ENCODE measurements at places on chromosomes 2 and 18.

DNA sequence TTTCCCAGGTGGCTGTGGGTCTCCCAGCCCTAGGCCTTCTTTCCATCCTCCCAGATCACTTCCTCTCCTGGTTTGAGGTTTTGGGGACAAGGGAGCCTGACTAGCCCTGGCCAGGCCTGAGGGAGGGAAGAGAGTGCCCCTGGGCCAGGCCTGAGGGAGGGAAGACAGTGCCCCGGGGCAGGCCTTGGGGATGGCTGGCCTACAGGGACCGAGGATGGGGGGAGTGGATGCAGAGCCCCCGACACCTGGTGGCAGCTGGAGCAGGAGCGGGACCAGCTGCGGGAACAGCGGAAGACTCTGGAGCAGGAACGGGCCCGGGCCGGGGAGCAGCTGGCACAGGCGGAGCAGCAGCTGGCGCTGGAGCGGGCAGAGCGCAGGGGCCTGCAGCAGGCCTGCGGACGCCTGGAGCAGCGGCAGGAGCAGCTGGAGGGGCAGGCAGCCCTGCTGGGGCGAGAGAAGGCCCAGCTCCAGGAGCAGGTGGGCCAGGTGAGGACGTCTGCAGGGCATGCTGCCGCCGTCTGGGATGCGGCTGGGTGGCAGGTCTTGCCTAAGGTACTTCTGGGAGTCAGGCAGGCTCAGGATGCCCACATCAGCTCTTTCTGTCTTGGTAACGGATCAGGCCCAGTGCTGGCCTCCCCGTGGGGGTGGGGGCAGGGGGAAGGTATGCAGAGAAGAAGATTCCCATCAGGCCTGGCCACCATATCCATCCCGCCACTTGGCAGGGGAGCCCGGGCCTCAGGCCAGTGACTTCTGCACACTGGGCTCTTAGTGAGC, 29.2 kb downstream of the CROCC2 start:
- no peak for DNase-seq

GRCh38 chr2:196176142-196176738, 4.9 kb upstream of the STK17B start:
- peak; percentile 89 for DNase-seq

- DNase-seq: no peak
Observed at GRCh38 chr2:75055820-75056675, 97.6 kb downstream of the POLE4 start.

GRCh38 chr18:10526561-10526949, 728 bp downstream of the NAPG start:
- no peak for DNase-seq

GRCh38 chr2:150625303-150625702, 137.8 kb upstream of the RND3 start:
- DNase-seq: no peak

DNA sequence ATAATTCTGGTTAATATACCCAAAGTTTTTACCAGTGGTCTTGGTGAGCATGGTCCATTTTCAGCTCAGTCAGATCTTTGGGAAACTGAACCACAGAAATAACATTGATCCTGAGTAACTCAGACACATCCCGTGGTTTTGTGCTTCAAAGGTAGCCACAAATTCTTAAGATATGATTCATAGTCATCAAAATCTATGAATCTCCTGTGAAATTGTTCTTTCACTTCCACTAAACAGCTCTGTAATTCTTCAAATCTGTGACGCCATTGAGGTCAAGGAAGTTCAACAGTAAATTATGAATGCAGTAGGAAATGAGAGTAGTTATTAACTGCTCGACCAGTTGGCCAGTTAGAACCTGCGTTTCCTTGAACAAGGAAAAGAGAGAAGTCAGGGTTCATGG, 147.3 kb downstream of the IRS1 start:
- DNase-seq: no peak

DNA sequence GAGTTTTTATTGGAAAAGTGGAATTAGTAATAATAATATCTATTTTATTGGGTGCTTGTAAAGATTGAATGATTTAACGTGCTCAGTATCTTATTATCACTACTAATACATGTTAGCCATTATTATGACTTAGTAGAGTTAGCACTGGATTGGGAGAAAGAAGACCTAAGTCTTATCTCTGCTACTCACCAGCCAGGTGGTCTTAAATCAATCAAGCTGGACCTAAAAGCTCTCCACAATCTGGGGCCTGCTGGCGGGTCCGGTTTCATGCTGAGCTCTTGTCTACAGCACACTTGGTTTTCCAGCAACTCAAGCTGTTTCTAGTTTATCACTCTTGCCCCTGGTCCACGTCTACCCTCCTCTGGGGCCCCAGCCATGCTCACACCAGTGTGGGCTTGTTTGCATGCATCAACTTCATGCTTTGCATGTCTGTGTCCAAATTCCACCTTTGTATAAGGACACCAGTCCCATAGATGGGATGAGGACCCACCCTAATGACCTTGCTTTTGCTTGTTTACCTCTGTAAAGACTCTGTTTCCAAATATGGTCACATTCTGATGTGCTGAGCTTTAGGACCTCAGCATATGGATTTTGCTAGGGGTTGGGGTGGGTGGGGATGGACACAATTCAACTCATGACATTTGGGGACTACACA, 363.1 kb downstream of the LPIN1 start:
- DNase-seq: no peak

DNA sequence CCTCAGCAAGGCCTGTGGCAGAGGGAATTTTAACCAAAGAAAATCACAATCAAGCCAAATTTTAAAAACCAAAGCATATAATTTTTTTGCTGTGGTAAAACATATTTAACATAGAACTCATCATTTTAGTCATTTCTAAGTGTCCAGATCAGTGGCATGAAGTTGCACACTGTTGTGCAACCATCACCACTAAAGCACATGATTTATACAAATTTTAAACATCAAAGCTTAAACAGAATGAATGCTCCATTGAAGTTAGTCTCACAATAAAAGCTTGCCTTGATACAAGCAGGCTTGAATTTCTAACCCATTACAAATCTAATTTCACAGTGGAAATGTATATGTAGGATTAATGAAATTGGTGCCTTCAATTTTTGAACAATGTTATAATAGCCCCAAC, 31.2 kb downstream of the FTCDNL1 start:
- DNase-seq: no peak

DNA sequence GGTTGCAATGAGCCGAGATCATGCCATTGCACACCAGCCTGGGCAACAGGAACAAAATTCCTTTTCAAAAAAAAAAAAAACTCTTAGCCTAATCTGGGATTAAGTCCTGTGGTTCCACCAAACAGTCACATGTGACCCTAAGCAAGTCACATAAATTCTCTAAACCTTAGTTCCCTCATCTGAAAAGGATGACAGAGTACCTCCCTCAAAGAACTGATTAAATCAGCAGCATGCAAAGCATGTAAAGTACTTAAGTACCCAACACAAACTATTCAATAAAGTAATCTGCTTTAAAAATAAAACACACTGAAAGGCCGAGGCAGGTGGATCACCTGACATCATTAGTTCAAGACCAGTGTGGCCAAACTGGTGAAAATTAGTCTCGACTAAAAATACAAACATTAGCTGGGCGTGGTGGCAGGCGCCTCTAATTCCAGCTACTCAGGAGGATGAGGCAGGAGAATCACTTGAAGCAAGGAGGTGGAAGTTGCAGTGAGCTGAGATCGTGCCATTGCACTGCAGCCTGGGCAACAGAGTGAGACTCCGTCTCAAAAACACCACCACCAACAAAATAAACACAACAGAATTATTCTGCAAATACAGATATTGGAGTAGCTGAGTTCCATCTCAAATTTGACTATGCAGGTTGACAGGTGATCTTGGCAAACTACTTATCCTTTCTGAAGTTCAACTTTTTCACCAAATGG, 7.0 kb downstream of the USP34 start:
- no peak for DNase-seq

DNA sequence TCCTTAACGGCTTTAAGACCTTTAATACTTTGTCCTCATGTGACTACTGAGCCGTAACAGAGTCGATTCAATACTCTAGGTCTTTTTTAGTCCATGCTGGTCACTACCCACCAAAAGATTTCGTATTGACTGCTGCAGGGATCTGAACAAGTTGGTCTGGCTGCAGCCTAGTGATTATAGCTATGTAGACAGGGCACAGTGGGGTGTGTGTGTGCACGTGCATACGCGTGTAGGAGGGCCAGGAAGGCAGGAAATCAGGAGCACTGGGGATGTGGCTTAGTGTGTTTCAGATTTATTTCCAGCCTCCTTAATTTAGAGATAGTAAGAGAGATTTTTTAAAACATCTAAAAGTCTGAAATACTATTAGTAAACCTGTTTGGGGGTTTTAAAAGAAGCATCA, 161.4 kb downstream of the MYO3B start:
- DNase-seq: no peak

- DNase-seq: no peak
Observed at GRCh38 chr2:135980434-135981079, 4.9 kb downstream of the DARS1 start.

DNA sequence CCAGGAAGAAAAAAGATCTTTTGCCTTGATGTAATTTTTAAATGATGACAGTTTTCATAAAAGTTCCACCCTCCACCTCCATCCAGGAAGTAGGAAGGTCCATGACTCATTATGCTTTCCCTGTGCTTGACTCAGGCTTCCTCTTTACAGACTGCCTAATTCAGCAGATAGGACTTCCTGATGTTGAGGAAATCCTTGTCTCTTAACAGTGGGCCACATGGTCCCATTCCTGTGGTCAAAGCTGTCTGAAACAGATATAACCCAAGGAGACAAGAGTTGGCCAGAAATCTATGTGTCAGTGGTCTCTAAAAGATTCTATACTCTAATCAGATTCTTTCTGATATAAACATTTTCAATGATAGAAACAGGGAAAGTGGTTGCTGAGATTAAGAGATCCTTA, 119.1 kb downstream of the BAZ2B start:
- DNase-seq: no peak

DNA sequence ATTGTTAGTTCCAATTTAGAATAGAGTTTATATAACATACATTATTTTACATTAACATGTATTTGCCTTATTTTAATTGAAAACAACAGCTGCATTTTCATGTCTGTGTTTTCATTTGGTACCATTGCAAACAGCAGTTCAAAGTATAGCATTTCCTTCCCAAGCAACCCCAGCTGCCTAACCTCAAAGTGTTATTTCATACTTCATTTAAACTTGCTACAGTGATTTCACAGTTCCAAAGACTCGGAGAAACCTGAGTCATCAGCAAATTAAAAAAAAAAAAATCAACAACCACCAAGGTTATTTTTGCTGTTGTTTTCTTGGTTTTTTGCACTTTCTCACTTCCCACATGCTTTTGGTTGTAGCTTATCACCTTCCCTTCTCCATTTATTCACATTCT, 236.5 kb upstream of the SPHKAP start:
- no peak for DNase-seq

- no peak for DNase-seq
Observed at GRCh38 chr18:48859311-48860268, 91.2 kb downstream of the SMAD7 start.

DNA sequence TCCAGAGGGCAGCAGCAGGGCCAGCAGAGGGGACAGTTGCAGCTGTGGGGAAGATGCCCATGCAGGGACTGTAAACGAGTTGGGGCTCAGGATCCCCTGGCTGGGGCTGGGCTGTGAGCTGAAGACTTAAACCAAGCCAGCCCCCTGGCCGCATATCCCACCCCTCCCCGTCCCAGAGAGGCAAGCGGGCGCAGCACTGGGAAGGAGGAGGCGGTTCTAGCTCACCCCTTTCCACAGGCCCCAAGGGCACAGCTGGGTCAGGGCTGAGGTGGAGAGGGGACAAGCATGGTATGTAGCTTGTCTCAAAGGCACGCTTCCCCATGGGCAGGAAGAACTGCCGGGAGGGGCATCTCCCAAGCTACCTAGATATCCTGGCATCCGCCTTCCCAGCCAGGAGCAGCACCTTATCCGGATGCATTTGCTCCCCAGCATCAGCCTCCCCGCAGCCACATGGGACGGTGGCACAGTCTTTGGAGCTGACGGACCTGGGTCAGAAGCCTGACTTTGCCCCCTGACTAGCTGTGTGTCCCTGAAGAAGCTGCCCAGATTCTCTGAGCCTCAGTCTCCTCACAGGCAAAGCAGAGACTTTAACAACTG, 75.9 kb downstream of the TFCP2L1 start:
- DNase-seq: no peak

DNA sequence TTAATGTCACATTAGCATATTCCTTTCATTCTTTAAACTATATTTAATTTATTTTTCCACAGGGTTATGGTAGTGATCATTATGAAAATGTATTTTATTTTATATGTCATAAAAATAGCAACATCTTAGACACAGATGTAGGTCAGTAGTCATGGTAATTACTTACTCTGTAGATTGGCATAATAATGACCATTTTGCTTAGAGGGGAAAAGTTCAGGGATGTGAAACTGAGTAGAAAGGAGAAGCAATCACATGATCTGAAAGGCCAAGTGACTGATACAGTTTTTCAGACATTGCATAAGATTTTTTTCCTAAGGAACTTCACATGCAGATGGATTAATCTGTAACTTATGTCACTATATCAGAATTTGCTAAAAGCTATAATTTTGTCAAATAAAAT, 286.9 kb downstream of the CTNNA2 start:
- DNase-seq: no peak

DNA sequence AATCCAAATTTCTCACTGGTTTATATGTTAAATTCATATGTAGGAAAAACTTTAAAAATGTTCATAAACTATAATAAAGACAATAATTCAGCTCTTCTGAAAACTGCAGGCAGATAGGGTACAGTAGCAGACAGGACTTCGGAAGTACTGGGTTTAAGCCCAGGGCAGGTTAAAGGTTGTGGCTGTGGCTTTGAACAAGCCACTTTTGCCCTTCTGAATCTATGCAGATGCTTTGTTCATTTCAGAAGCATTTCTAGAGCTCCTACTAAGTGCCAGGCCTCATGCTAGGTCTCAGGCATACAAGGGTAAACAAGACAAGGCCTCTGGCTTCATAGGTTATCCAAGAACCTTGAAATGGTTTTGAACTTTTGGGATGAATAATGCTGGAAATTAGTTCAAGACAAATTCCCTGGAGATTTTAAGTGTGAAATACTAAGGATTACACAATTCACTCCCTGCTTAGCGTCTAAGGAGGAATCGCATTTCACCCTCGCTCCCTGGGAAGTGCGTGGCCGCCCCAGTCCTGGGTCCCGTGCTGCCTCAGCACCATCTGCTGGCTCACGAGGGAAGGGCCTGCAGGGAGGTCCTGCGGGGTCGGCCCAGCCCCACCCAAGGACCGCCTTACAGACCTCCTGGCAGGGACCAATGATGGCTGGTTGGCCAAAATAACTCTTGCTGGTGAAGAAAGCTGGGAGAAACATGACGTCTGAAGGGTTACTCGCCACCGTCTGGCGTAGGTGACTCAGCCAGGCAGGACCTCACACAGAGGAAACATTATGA, 67.7 kb upstream of the L3MBTL4 start:
- DNase-seq: peak; percentile 10

- no peak for DNase-seq
Observed at GRCh38 chr2:111676291-111676822, 207.6 kb downstream of the ANAPC1 start.

GRCh38 chr18:59448546-59448945, 89.5 kb upstream of the LMAN1 start:
- no peak for DNase-seq
